Naive B cell (primary cell): ENCODE measurements at places on chromosomes 3 and 15.
A peak's percentile ranks its signal among the peaks of the same experiment; 100 is the strongest.

GRCh38 chr15:25874379-25874778 lies 11.3 kb upstream of the ATP10A start:
- no peak for DNase-seq
- no peaks in the 10 kb centered on the region for H3K4me1 ChIP-seq
- no peak overlapping the region for H3K4me3 ChIP-seq
- H3K27ac ChIP-seq = no peak overlapping the region
- no peaks in the 10 kb centered on the region for H3K27me3 ChIP-seq

DNA sequence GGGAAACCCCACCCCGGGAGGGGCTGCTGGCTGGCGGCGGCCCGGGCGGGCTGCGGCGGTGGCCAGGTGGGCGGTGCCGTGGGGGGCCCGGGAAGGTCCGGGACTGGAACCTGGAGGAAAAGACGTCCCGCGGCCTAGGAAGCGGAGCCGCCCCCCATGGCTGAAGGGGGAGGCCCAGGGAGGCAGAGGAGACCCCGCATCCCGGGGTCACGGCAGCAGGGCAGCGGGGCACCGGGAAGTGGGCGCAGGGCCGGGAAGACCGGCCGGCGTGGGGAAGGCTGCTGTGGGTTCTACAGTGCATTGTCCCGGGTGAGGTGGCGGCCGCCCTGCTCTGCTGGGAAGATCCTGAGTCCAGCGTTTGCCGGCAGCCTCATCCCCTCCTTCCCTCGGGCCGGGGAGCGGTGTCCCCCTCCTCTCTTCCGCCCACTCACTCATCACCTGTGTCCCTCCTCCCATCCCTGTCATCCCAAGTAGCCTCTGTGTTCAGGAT lies 525 bp upstream of the FSTL1 start:
- H3K4me3 ChIP-seq = peak overlapping the region; percentile 81
- DNase-seq = no peak
- peaks cover 11% of the 10 kb centered on the region for H3K4me1 ChIP-seq
- H3K27ac ChIP-seq = no peak overlapping the region
- H3K36me3 ChIP-seq = no peaks in the 10 kb centered on the region
- peaks cover 40% of the 10 kb centered on the region for H3K27me3 ChIP-seq

GRCh38 chr3:42264399-42265058 lies 1.5 kb downstream of the CCK start:
- peak overlapping the region; percentile 36 for H3K4me3 ChIP-seq
- H3K4me1 ChIP-seq = peaks cover 5% of the 10 kb centered on the region
- no peak overlapping the region for H3K27ac ChIP-seq
- no peak for DNase-seq
- H3K36me3 ChIP-seq = no peaks in the 10 kb centered on the region
- H3K27me3 ChIP-seq = peaks cover 68% of the 10 kb centered on the region

GRCh38 chr3:81554388-81554787 lies 207.1 kb downstream of the GBE1 start:
- H3K4me3 ChIP-seq = no peak overlapping the region
- no peak overlapping the region for H3K27ac ChIP-seq
- no peaks in the 10 kb centered on the region for H3K4me1 ChIP-seq
- H3K36me3 ChIP-seq = peaks cover 11% of the 10 kb centered on the region
- no peaks in the 10 kb centered on the region for H3K27me3 ChIP-seq

DNA sequence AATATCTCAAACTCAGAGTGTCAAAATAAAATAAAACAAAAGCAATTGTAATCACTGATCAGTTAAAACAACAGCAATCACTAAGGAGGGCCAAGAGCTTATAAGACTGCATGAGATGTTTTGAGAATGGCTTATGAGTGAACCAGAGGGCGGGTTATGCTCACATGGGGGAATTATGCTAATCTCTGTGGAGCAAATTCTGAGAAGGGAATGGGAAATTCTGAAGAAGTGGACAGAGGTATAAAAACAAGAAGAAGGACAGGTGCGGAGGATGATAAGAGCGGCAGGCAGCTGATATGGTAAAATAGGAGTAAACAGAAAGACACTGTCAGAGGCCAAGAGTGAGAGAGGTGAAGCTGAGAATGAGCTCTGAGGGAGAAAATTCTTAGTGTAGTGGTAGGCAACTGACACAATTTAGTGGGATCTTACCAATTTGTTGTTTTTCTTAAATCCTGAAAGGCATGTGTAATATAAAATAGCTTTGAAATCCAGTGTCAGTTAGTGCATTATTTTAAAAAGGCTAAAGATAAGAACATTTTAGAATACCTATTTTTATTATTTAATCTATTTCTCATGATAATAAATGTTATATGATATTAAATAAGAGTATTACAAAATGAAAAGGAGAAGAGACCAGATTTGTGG lies 133.8 kb downstream of the SPATA16 start:
- no peak for DNase-seq
- no peak overlapping the region for H3K27ac ChIP-seq
- H3K27me3 ChIP-seq = no peaks in the 10 kb centered on the region
- no peaks in the 10 kb centered on the region for H3K4me1 ChIP-seq

DNA sequence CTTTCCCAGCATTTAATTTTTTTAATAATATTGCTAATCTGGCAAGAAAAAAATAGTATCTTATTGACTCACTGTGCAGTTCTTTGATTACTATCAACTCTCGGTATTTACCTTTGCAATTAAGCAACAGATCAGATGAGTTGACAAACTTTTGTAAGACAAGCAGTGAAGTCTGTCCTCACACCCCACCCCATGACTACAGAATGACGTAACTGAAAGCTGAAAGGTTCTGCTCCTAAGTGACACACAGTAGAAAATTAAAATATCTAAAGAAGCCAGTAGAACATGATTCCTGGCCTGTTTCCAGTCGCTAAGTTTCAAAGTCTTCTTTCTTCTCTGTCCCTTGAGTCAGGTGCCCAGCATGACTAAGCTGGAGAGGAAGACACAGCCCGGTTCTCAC lies 135.5 kb downstream of the STT3B start:
- peaks cover 8% of the 10 kb centered on the region for H3K4me1 ChIP-seq
- peaks cover 55% of the 10 kb centered on the region for H3K36me3 ChIP-seq
- H3K4me3 ChIP-seq = no peak overlapping the region
- no peak overlapping the region for H3K27ac ChIP-seq
- H3K27me3 ChIP-seq = no peaks in the 10 kb centered on the region

GRCh38 chr3:63047068-63047467 lies 171.9 kb upstream of the CADPS start:
- DNase-seq = no peak
- H3K27me3 ChIP-seq = no peaks in the 10 kb centered on the region
- no peaks in the 10 kb centered on the region for H3K4me1 ChIP-seq
- no peak overlapping the region for H3K4me3 ChIP-seq
- no peak overlapping the region for H3K27ac ChIP-seq
- no peaks in the 10 kb centered on the region for H3K36me3 ChIP-seq

DNA sequence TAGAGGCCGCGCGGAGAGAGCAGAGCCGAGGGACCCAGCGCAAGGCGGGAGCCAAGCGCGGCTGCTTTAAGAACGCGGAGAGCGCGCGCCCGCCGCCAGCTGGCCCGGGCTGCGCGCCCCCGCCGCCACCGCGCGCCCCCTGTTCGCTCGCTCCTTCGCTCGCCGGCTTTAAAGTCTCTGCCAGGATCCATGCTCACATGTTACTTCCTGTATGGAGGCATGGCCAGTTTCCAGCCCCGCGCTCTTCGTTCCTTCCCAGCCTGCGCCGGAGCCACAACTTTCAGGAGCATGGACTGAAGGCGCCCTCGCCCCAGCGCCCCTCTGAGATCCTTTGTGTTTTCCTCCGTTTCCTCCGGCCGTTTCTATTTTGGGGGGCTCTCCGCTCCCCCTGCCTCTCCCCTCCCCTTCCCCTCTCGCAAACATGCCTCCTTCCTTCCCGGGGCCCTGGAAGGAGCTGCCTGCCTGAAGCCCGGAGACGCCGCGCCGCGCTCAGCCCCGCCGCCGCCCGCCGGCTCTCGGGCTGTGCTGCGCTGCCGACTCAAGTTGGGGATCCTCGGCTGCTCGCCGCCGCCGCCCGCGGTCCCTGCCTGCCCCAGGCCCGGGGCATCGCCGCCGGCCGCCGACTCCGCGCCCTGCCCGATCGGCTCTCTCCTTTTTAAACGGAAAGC lies at the start of gene PTPRG:
PTPRG (plus strand) TSS at position 198 of the 668 bp plus-strand sequence. CDS start 717 bp downstream, outside the sequence.
- no peak for DNase-seq
- H3K27me3 ChIP-seq = peaks cover 64% of the 10 kb centered on the region
- peak within 1 kb of the TSS; percentile 70 for H3K4me3 ChIP-seq
- H3K36me3 ChIP-seq = no peaks in the 10 kb centered on the region

- H3K4me3 ChIP-seq = no peak overlapping the region
- peaks cover 10% of the 10 kb centered on the region for H3K27me3 ChIP-seq
- no peak for DNase-seq
- H3K4me1 ChIP-seq = no peaks in the 10 kb centered on the region
- no peaks in the 10 kb centered on the region for H3K36me3 ChIP-seq
Measured at GRCh38 chr15:100261302-100262240, 80.2 kb downstream of the ADAMTS17 start.

DNA sequence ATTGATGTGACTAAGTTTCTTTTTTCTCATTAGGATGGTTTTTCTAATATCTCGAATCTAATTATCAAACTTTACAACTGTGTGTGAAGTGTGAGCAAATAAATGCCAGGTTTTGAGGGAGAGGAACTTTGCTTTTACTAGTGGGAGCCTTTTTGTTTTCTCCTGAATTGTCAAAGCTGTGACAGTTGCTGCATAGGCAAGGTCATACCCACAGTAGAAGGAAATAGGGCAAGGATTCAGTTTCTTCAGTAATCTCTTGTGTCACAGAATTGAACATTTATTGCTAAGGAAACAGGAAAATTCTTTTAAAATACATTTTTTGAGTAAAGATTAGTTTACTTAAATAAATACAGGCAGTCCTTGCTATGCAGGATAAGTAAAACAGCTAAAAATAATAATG lies 19.5 kb downstream of the GMPS start:
- peaks cover 27% of the 10 kb centered on the region for H3K4me1 ChIP-seq
- no peaks in the 10 kb centered on the region for H3K27me3 ChIP-seq
- no peak overlapping the region for H3K4me3 ChIP-seq
- no peak for DNase-seq
- no peak overlapping the region for H3K27ac ChIP-seq
